Stimulated activated CD8-positive, alpha-beta memory T cell treated with anti-CD3 and anti-CD28 coated beads, Interleukin-2, amount 100 ng/mL, for 1 hour (primary cell): ENCODE measurements at places on chromosomes 12 and 14.

- DNase-seq = no peak
These were observed 94.1 kb downstream of the SLC8A3 start for GRCh38 chr14:70094631-70095030.

DNA sequence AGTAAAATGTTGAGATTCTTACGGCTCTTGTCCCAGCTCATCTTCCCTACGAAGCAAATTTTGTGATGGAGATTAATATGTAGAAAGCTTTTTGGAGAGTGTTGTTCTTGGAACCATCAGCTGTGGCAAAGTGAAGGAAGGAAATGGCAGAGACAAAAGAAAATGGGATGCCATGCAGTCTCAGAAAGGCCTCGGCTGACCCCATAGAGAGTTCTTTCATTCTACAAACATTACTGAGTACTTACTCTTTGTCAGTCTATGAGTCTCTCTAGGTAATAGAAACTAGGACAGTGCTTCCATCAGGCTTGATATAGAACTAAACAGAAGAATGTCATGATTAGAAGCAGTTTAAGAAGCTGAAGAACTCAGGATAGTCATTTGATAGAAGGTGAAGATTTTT lies 134.1 kb downstream of the PLEKHA5 start:
- no peak for DNase-seq

GRCh38 chr12:132448463-132448820 lies 41.5 kb upstream of the FBRSL1 start:
- DNase-seq = no peak

GRCh38 chr12:27331291-27331926 lies 1.2 kb upstream of the BMAL2 start:
- no peak for DNase-seq

GRCh38 chr12:63766498-63766897 lies 13.2 kb upstream of the RXYLT1 start:
- no peak for DNase-seq

DNA sequence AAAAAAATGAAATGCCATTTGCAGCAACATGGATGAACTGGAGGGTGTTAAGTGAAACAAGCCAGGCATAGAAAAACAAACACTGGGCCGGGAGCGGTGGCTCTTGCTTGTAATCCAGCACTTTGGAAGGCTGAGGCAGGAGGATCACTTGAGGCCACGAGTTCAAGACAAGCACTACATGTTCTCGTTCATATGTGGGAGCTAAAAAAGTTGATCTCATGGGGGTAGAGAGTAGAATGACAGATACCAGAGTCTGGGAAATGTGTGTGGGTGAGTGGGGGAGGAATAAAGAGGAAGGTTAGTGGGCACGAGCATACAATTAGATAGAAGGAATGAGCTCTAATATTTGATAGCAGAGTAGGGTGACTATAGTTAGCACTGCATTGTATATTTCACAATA lies 21.5 kb downstream of the CACNA2D4 start:
- DNase-seq = no peak
